ENCODE measurements at places on chromosomes 6 and 20.

DNA sequence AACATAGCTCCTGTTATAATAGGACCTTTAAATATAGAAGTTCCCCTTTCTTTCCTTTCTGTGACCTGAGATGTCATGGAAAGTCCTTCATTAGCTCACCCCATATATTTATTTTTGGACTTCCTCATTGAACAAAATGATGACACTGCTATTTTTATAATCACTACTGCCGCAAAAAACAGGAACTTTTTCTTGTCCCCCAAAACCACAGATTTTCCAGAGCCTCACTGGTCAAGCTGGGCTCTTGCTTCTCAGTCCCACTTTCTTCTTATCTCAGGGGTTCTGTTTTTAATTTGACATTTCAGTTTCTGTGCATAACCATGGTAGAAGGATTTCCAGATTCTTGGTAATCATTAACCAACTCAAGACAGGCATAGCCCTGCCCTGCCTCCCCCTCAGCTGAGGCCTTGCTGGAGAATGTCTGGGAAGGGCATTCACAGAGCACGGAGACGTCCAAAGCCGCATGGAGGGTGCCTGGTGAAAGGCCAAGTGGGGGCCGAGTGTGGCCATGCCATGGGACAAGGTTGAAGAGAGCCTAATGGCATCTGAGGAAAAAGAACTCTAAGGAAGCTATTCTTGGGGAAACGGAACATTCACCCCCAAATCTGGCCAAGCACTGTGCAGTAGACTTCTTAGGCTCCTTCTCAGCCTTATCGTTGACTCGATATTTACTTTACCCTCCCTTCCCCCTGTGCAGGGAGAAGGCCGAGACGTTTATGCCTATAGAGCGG is 73.7 kb downstream of the EDN1 start:
- peak; percentile 74 for DNase-seq

DNA sequence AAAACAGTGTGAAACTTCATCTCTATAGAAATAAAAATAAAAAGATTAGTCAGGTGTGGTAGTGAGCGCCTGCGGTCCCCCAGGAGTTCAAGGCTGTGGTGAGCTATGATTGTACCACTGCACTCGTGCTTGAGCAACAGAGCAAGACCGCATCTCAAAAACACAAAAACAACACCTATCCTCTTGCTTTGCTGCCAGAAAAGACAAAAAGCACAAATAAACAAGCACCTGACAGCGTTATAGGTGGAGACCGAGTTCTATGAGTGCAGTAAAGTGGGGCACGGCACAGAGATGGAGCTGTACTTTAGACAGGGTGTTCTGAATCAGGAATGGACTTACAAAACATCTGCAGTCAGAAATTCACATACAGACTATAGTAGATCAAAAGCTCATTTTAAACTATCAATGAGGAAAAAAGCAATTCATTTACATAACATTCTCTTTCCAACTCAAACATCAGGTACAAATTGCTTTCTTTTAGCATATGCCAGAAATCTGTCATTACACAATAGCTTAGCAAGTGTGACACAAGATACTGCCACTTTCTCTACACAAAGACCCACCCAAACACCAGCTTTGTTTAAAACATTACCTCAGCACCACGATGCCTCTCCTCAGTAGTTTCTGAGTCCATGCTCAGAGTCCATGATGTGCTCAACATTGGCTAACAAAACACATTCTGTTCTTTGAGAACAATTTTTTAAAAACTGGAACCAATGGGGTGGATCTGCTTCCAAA is 10.1 kb downstream of the EZR start:
- no peak for DNase-seq

- no peak for DNase-seq
These were observed 69.3 kb upstream of the IER3 start for GRCh38 chr6:30813631-30814145.

DNA sequence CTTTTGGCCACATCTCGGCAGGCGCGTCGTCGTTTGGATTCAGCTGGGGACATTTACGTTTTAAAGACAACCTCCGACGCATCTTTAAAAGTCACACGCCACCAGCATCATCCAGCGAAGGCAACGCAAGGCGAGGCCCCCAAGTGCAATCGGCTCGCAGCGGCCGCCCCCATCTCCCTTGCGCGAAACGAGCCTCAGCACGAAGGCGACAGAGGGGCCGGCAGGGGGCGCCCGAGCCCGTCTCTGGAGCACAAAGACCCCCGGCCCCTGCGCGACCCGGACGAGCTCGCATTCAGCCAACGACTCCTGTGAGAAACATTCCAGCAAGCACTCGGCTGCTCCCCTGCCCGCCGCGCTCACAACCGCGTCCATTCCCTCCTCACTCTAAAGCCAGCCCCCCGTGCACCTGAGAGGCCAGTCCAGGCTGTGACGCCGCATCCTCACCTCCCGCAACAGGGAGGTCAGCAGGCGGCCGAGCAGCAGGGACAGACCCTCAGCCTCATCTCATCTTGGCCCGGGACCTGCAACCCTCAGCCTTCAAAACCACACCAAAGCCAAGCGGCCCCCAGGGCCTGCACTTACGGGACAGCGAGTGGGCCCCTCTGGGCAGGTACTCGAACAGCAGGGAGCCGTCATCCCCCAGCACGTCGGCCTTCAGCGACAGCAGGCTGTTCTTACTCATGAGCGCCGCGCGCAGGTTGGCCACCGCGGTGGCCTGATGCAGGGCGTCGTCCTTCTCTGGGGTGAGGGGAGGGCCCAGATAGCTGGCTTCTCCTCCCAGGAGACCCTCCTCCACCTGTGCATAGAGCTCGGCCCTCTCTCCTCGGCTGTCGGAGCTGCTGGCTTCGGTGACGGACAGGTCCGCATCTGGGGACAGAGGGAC is 35.8 kb downstream of the SLC2A4RG start:
- no peak for DNase-seq

DNA sequence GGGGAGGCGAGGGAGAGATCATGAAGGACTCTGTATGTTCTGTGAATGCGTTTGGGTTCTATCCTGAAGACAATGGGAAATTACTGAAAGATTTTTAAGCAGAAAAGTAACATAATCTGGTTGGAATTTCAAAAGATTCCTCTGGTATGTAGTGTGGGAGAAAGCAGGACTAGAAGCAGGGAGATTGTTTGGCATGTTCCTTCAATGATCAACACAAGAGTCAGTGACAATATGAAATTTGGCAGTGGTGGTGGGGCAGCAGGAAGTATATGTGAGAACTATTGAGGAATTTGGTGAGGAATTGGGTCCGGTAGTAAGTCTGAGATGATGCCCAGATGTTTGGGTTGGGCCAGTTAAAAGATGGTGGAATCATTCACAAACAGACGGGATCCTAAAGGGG is 348.7 kb downstream of the CD83 start:
- DNase-seq, result no peak

- DNase-seq, result no peak
These were observed 40.4 kb upstream of the RAB22A start for GRCh38 chr20:58268936-58269619.

GRCh38 chr6:23269436-23269835 is 700.1 kb downstream of the HDGFL1 start:
- no peak for DNase-seq

DNA sequence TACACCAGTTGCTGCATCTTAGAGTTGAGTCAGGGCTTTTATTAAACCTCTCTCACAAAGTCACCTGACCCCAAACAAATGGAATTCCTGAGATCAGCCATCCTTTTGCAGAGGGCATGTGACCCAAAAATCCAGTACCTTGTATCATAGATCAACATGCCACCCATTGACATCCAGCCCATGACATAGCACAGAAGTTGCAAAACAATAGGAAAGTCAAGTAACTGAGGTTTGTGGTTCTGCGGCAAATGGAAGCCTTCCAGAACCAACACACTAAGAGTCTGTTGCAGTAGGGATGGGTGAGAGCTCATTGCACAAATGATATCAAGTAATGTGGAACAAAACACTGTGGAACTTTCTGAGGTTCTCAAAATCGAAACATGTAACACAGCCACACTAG is 111.2 kb downstream of the PDE7B start:
- DNase-seq, result no peak

DNA sequence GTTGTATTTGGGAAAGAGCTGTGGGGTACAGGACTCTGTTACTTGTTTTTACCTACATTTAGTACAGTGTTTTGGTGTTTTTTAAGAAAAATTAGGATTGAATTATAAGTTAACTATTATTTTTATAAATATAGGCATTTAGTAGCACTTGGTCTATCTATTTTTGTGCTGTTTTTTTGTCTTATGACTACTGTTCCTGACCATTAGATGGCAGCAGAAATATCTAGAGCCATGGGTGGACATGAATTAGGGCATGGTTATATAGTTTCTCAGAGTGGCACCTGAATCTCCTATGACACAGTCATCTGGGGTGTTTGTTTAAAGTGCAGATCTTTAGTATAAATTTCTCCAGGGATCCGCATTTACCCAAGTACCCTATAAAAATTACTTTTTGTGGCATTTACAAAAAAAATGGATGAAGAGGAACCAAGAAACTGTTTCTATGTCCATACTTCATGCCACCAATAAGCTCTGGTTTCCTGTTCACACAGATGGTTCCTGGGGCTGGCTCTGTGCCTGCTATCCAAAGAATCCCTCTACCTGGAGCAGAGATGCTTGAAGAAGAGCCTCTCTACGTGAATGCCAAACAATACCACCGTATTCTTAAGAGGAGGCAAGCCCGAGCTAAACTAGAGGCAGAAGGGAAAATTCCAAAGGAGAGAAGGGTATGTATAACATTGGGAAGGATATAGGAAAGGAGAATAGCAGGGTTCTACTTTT is 19.8 kb downstream of the NFYA start:
- peak; percentile 31 for DNase-seq

GRCh38 chr6:105836379-105836778 is 249.8 kb upstream of the PRDM1 start:
- no peak for DNase-seq

GRCh38 chr20:61300709-61301108 is 48.6 kb downstream of the CDH4 start:
- no peak for DNase-seq

- DNase-seq, result no peak
These were observed 46.7 kb downstream of the CD2AP start for GRCh38 chr6:47524136-47524845.

- DNase-seq, result no peak
These were observed 1.3 kb downstream of the SOBP start for GRCh38 chr6:107491138-107491609.

- DNase-seq, result no peak
These were observed 423.7 kb upstream of the MARCKS start for GRCh38 chr6:113433335-113433991.
